ENCODE measurements at places on chromosomes 5 and 9.

DNA sequence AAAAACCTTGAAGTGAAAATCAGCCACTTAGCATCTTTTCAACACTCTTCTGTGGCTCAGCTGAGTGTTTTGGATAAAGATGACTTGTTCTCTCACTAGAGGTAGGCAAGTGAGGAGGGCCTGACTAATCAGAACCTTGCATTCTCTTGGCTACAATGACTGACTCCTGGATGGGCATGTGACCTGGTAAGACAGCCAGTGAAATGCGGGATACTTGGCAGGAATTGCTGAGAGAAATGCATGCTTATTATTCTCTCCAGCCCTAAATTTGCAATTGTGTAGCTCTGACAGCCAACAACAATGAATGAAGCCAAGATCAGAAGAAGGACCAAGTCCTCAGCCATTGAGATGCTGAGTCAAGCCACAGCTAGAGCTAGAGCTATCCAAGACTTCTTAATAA is 490.5 kb upstream of the ZNF608 start:
- no peak for DNase-seq

- DNase-seq, result no peak
These were observed 2.3 kb downstream of the IL4 start for GRCh38 chr5:132675936-132676689.

- DNase-seq, result no peak
These were observed 39.3 kb upstream of the TDRD7 start for GRCh38 chr9:97372580-97372979.

- DNase-seq, result no peak
These were observed 82.0 kb upstream of the FSTL4 start for GRCh38 chr5:133694181-133694831.

DNA sequence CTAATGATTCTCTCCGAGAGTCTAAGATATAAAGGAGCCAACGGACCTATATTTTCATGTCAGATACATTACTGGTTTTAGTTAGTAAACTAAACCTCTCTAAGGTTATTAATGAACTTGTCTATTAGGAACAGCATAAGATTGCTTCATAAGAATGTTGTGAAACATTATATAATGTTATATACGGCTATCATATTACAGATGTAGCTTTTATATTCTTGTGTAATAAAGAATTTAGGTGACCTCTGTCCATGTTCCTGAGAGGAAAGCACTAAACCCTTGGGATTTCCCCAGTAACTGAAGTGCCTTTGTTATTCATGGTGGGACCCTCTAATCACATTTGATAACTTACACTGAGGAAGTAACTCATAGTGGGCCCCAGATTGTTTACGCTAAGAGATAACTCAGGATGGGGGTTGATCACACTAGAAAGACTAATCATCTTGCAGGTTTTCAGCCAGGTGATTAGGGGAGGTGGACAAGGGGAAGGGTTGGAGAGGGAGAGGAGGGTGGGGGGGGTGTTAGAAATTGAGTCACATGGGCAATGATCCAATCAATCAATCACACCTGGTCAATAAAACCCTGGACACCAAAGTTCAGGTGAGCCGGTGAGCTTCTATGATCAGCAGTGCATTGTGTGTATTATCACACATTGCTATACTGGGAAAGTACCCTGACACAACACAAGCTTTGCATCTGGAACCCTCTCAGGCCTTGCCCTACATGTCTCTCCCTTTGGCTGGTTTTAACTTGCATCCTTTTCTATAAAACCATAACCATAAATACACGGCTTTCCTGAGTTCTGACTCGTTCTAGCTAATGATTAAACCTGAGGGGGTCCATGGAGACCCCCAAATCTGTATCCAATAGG is 25.8 kb downstream of the ECPAS start:
- no peak for DNase-seq

GRCh38 chr9:6428940-6429889 is 16.2 kb downstream of the UHRF2 start:
- no peak for DNase-seq

DNA sequence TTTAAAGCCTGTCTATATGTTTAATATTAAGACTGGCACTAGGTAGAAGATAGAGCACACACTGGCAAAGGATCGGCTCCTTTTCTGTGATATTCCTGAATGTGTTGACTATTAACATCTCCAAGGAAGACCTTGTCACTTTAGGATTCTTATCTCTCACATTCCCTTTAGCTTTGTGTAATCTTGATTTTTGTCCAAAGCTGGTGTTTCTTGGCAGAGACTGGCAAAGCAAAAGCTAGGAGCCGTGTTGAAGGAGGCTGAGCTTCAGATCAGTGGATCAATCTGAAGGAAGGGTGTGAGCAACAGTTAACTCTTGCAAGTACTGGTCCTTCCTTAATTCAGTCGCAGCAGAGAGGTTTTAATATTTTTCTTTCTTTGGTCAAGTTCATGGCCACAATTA is 830.4 kb upstream of the ZNF608 start:
- DNase-seq, result no peak

DNA sequence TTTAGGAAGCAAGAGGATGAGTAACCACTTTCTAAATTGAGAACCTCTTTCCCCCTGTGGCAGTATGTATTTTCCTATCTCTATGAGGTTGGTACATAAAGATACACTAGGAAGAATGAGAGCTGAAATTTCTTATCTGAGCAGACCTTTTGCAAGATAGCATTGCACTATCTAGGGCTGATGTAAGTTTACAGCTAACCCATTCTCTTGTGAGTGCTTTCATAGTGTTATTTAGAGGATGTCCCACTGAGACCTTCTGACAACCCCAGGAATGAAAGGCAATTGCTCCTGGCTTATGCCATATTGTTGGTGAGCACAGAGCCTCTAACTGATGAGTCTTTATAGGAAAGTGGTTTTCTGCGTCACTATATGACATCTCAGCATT is 1209.3 kb upstream of the CDH6 start:
- DNase-seq, result no peak

DNA sequence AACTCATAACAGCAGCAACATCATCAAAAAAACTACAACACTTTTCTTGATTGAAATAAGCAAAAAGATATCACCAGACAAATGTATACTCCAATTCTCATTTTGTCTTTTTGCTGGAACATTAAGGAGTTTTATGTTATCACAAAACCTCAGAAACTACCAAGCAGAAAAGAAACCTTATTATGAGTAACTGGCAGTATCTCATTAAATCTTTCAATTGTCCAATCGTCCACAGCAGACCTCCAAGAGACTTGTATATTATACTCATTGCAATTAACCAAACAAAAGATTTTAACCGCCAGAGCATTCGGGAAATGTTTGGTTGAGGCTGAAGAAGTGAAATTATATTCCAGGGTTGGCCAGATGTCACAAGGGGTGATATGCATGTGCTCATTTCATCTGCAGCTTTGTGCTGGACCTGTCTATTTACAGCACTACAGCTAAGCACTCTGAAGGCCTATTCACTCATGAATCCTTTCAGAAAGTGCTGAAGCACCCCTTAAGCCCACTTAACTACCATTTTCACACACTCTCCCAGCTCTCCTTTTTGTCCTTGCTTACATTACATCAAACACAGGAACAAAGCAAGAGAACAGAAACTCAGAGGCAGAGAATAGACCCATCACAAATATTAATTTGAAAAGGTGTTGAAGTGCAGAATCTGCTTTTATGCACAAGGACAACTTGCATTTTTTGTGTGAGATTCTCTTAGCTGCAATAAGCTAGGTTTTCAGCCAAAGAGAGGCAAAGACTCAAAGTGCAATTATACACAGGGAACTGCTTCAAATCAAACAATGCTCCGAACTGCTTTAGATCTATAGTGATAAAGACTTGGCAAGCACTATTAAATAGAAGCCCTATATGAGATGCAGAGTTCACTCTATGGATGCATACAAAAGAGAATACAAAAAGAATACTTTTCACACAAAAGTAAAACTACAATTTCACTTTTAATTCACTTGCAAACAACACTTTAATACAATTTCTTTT is 150.4 kb upstream of the POU5F2 start:
- DNase-seq, result no peak

GRCh38 chr5:34464829-34465228 is 191.3 kb upstream of the RAI14 start:
- DNase-seq, result no peak

DNA sequence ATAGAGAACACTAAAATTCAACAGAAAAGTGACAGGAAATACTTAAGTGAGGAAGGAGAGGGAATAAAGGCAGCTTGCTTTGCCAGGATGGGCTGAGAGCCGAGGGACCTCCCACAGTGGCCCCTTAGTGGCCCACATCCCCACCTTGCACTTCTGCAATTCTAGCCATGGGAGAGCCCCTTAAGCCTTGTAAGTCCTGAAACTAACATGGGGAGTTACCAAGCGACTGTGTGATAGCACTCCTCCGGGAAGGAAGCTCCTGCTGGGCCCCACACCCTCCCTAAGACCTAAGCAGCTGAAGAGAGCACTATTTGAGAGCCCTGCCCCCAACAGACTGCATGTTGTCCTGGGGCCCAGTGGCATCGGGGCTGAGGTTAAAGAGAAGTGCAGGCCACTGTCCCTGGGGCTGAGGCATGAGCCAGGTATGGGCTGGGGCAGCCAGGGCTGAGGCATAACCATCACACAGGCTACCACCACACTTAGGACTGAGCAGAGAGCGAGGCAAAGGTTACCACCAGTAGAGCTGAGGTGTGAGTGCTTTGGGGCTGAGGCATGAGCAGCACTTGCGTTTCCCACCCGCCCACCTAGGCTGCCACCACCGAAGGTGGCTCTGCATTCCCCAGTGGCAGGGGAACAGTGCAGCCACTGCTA is 301.8 kb upstream of the TRPC7 start:
- DNase-seq, result no peak

GRCh38 chr9:17578911-17579793 is at the start of gene SH3GL2:
Gene SH3GL2 (plus strand): TSS chr9:17579066.
- DNase-seq, result no peak

DNA sequence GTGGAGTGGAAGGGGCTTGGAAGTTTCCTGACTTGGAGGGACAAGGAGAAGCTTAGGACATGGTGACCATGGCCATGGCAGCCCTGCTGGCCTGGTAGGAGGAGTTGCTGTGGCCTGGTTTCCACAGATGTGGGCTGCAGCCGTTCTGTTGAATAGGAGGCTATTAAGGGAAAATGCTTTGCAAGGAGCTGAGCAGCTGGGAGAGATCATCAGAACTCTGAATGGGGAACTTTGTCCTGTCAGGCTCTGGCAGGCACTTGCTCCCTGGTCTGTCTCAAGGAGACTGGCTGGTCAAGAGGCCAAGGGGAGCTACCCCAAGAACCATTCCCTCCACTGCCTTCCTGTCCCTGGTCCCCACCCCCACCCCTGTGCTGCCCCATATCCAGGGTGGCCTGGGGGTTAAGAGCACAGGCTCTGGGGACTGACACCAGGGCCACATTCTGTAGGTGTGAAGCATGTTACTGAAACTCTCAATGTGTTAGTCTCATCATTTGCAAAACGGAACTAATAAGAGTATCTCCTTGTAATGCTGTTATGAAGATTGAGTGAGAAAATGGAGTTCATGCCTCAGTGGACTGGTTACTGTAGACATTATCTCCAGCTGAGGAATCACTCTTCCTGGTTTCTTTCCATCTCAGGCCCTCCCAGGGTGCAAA is 84.0 kb upstream of the ARAP3 start:
- no peak for DNase-seq

DNA sequence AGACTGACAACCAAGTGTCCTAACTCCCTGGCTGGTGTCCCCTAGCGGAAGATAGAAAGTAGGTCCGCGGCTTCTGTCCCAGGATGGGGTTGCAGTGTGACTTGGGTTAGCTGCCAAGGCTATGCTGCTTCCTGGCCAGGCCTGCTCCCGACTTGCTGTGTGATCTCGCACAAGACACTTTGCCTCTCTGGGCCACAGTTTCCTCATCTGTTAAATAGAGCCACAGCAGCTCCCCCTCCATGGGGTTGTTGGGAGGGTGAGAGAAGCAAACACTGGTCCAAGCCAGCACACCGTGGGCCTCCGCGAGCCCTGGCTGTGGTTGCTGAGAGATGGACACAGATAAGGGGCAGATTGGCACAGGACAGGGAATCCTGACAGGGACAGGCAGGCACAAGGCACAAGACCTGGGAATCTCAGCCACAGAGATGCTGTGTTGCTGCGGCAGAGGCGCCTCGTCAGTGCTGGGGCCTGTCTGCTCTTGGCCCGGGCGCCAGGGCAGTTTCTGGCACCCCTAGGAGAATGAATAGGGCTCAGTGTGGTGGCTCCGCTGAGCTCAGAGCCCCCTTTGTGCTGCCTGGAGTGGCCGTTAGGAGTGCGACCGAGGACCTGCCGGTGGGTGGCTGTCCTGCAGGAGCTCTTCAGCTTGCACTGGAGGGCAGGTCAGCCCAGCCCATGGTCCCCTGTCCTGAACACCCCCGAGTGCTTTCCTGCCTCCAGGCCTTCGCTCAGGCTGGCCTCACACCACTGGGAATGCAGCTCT is 1.8 kb upstream of the SH2D3C start:
- DNase-seq, result no peak

DNA sequence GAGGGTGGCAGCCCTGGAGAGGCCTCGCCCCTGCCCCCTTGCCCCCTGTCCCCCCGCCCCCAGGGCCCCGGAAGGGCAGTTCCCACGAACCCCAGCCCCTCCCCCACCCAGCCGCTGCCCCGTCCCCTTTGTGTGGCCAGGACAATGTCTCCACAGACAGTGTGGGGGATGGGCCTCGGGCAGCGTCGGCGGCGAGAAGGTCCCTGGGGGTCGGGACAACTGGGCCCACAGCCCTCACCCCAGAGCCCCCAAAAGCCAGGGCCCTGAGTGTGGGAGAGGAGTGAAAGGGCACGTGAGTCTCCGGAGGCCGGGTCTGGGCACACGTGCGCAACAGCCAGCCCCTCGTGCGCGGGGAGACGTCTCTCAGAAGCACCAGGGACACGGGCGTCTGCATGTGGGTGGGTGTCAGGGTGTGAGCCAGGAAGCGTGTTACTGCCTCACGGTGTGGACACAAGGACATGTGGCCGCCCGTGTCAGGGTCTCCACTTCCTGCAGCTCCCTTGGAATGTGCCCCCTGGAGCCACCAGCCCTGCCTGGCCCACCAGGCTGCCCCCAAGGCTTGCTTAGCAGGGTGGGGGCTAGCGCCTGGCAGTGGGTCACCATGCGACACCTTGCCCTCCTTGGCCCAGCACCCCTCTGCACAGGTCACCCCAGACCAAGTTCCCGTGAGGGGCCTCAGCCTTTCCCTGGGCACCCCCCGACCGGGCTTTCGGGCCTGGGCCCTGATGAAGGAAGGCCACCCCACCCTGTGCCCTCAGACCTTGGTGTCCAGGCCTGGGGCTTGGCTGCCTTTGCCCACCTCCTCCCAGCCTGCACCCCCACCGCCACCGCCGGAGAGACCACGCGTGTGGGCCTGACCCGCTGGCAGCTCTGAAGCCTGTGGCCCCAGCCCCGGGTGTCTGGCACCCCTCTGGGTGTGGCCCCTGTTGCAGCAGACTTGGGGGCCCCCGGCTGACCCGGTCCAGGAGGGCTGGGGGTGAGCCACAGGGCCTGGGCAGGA is 12.8 kb upstream of the NRARP start:
- DNase-seq, result no peak

DNA sequence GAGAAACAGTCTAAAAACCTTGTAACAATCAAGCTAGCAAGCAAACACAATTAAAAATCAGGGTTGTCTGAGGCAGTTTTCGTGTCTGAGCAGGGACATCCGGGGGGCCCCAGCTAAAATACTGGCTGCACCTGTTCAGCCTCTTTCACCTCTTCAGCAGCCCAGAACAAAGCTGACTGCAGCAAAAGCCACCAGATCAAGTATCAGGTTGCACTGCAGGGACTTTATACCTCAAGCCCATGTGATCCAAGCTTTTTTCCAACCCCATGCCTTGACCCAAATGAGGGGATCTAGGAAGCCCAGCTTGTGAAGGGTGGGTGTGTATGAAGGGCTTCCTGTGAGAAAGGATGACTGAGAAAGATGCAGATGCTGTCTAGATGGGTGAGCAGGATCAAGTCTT is 133.4 kb downstream of the SEMA6A start:
- no peak for DNase-seq

GRCh38 chr5:82287625-82288024 is 9.5 kb upstream of the RPS23 start:
- no peak for DNase-seq

All from activated naive CD4-positive, alpha-beta T cell treated with anti-CD3 and anti-CD28 coated beads, Interleukin-2, amount 50 U/mL, for 16 hours (primary cell).